ENCODE measurements at places on chromosomes 12 and 14.

- DNase-seq = no peak
Observed at GRCh38 chr12:133233993-133234564, 1.6 kb downstream of the ANHX start.

DNA sequence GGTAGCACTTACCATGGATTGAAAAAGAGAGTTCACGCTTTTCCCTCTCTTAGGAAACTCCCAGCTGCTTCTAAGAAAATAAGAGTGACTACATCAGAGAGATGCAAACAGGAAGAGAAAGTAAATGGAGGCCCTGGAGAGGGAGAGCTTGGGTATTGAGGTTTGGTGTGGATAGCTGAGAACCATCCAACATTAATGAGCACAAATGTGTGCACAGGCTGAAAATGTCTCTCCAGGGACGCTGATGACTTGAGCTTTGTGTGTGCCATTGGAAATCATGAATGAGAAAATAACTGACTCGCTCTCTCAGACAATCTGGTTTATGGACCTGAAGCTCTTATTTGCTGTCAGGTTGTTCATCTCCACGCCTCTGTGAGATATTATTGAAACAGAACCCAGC is 318.8 kb downstream of the NRXN3 start:
- DNase-seq = no peak

DNA sequence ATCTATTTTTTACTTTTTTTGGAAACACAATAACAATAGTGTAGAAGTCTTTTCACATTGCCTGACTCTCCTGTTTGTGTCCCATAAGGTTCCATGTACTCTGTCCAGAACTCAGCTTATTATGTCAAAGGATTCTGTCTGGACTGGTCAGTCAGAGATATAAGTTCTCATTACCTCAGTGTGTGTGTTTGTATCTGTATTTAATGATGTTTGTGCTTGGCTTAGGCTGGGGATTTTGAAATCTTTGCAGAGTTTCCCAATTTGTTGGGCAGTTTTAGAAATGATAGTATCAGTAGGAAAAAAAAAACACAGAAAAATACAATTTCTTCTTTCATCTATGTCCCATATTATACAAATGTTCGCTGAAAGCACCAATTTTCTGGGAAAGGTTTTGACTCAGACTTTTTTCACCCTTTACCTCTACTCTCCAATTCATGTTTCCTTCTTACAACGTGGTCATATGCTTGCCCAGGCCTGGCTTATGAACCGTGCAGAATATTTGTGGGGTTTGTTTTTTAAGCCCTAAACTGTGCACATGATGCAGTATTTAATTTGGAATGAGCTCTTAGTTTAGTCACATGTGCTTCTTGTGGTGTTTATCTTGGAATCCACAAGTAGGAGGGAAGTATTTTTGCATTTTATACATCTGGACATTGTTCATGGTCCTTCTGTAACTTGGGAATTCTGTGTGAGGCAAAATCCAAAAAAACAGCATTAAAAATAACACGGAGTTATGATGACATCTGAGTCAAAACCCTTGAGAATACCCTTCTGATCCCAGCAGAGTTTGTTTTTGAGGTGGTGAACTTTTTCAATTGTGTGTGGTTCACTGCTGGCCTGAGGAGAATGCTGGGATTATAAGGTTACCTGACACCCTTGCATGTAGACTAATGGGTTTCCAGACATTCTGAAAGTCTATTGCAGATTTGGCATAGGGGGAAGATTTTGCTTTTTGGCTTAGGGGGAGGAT is 121.2 kb downstream of the RAD51B start:
- no peak for DNase-seq

GRCh38 chr12:49673446-49674317 is 33.5 kb downstream of the FMNL3 start:
- DNase-seq = no peak

DNA sequence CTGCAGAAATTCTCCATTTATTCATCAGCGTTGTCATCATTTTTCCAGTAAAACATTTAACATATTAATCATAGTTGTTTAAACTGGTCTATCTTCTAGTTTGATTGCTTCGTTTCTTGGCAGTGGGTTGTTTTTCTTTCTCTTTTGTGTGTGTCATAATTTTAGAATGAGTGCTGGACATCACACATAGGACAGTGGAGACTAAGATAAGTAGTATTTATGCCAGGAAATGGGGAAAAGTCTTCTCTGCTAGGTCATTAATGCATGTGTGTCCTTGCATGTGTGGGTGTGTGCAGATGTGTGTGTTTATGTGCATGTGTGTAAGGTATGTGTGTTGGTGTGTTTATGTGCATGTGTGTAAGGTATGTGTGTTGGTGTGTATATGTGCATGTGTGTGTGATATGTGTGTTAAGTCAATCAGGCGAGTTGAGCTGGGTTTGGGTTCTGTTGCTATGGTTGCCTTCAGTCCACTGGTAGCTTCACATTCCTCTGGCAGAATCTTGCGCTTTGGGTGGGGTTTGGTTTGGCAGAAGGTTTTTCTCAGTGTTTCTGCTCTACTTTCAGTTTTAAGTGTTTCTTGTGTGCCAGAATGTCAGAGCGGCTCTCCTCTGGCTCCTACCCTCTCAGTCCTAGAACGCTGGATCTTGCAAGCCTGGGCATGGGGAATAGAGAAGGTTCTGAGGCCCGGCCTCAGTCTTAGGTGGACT is 7.8 kb upstream of the ADGRD1 start:
- DNase-seq = no peak

Data from GM12892 (cell line).